ENCODE measurements at places on chromosomes 7 and 10.

- DNase-seq: no peak
These were observed 44.6 kb downstream of the RASGEF1A start for GRCh38 chr10:43222210-43222720.

DNA sequence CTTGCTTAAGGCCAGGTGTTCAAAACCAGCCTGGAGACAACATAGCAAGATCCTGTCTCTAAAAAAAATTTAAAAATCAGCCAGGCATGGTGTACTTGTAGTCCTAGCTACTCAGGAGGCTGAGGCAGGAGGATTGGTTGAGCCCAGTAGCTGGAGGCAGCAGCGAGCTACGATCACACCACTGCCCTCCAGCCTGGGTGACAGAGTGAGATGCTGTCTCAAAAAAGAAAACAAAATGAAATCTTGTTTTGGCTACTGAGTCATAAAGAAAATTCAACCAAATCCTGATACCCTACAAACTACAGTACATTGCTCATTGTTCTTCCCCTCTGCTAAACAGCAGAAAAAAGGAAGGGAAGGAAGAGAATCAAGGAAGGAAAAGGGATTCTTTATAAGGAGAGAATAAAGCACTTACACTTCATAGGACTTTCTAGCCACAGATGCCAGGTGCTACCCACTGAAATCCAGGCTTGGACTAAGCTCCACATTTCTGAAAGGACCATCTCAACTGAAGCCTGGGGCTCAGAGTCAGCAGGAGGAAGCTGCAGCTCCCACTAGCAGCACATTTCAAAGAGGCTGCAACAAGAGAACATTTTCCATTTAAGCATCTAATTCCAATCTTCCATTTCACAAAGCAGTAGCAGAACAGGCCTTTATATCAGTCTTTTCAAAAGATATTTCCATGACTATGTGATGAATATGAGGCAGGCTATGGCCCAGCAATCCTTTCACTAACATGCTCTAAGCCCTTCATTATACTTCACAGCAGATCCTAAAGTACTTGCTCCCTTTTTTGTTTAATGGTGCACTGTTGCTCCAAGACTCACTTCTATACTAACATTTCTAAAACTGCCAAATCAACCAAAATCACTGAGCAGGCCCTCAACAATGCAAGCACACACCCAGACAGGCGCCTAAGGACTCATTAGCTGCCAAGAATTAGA lies 13.5 kb downstream of the TNPO3 start:
- no peak for DNase-seq

- no peak for DNase-seq
These were observed 81.4 kb upstream of the HABP2 start for GRCh38 chr10:113471241-113471996.

DNA sequence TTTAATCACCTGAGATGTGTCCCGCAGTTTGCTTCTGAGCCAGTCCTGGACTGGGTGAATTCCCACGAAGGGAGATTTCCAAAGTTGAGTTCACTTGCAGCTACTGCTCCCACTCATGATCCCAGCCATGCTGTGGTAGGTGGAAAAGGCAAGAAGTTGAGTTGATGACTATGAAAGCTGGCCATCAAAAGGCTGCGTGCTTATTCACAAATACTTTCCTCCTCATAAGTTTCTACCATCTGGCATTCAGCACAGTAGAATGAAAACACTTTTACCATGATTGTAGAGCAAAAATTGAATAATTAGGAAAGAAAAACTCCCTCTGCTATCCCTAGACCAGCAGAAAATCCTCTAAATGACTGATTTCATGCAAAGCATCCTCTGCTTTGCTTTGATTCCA lies 281.8 kb downstream of the INHBA start:
- DNase-seq: no peak

- DNase-seq: peak; percentile 47
These were observed 61.3 kb downstream of the SKIDA1 start for GRCh38 chr10:21464134-21464533.

DNA sequence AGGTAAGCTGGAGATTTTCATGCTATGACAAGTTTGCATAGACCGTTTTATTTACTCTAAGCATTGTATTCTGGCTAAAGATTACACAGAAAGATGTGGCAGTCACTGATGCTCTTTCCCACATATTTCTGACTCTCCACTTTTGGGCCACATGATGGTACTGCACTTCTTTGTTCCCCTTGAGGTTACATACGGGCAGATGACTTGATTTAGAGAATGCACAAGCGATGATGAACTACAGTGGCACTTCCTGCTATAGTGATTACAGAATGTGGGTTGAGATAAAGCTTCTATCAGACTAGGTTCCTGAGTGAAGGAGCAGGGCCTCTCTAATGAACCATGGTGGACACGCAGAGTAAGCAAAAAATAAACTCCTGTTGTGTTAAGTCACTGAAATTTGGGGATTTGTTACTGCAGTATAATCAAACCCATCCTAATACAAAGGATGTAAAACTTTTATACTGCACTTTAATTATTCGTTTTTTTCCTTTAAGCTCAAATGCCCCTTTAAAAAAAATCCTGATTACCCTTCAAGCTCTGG lies 177.9 kb downstream of the TAX1BP1 start:
- DNase-seq: peak; percentile 69

DNA sequence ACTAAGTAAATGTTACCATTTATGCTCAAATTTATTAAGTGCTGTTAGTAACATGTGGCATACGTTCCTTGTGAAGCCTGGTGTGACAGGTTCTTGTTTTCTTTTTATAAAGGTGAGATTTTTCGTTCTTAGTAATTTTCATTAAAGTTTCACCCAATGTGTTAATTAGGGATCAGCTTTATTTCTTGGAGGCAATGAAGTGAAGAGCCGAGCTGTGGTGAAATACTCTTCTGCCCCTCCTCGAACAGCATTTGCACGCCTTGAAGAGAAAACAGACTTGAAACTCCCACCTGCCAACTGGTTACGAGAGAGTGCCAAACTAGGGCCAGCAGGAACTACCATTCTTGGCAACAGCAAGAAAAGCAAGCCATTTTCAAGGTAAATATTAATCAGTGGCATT lies 1.5 kb downstream of the EDRF1 start:
- no peak for DNase-seq

- no peak for DNase-seq
These were observed 6.6 kb downstream of the SFRP5 start for GRCh38 chr10:97765201-97765600.

- DNase-seq: no peak
These were observed 62.6 kb downstream of the LOXL4 start for GRCh38 chr10:98205351-98205750.

- no peak for DNase-seq
These were observed 99.0 kb downstream of the GNAT3 start for GRCh38 chr7:80412842-80413241.

GRCh38 chr7:120813546-120814252 lies 44.2 kb downstream of the TSPAN12 start:
- DNase-seq: no peak

GRCh38 chr10:132826524-132827422 lies 40.8 kb upstream of the NKX6-2 start:
- no peak for DNase-seq

DNA sequence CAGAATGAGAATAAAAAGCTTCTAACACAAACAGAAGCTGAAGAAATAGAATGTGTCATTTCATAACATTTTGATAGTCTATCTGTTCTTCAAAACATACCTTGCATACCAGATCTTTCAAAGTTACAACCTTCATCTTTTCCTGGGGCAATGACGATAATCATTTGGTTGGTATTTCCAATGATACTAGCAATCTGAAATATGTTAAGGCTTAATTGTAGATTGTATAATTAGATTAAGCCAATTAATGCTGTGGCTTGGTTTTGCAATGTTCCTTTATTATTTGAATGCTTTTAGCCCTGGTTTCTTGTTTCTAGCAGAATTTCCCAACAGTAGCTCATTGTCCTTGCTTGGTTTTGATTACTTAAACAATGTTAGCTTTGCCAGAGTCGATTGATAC lies 84.6 kb downstream of the CABCOCO1 start:
- no peak for DNase-seq

- no peak for DNase-seq
These were observed 67.8 kb downstream of the RAMP3 start for GRCh38 chr7:45225311-45225947.

DNA sequence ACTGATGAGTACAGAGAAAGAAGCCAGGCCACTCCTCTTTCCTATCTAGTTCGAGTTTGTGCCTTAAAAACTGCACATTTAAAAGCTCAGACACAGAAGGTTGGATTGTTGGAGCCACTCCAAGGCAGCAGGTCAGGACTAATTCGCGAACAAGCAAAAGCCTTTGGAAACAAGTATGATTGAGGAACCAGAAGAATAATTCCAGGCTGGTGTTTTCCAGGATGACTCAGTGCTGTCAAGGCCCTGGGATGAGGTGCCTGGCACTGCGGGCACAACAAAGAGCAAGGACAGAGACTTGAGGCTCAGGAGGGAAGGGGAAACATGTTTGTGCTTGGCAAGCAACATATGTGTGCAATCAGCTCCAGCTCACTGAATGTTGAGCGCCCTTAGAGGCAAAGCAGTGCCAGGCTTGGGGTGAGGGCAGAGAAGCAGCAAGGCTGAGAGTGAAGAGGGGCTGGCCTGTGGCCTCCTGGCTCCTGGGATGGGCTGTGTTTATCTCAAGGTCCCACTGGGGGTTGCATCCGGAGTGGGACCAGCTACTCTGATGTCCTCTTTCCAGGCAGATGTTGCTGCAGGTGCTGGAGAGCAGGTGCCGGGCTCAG lies 44.1 kb downstream of the VSTM4 start:
- DNase-seq: peak; percentile 28

GRCh38 chr10:71667387-71667752 lies 52.2 kb downstream of the C10orf105 start:
- DNase-seq: no peak

DNA sequence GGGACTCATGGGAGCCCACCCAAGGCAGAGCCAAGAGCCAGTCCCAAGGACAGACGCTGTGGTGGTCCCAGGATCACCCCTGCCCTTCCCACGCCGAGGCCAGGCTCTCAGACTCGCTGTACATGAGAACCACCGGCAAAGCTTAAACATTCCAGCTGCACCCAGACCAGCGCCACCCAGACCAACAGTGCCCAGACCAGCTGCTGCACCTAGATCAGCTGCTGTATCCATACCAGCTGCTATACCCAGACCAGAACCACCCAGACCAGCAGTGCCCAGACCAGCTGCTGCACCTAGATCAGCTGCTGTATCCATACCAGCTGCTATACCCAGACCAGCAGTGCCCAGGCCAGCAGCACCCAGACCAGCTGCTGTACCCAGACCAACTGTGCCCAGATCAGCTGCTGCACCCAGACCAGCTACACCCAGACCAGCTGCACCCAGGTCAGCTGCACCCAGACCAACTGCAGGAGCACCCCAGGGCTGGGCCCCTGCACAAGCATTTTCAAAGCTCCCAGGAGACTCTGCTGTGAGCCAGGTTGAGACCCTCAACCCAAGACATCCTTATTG lies 47.9 kb upstream of the CNPY1 start:
- no peak for DNase-seq

- no peak for DNase-seq
These were observed 106.7 kb downstream of the LHPP start for GRCh38 chr10:124568339-124568738.

GRCh38 chr10:74223755-74224529 lies 72.9 kb downstream of the ADK start:
- peak; percentile 71 for DNase-seq

- DNase-seq: no peak
These were observed 53.3 kb downstream of the AKAP9 start for GRCh38 chr7:91993976-91994375.

GRCh38 chr10:99318475-99318874 lies 10.7 kb upstream of the CNNM1 start:
- DNase-seq: no peak

- DNase-seq: no peak
These were observed 22.3 kb upstream of the LRRN3 start for GRCh38 chr7:111068618-111069017.

- DNase-seq: no peak
These were observed 128.8 kb upstream of the SEM1 start for GRCh38 chr7:96838481-96838880.

DNA sequence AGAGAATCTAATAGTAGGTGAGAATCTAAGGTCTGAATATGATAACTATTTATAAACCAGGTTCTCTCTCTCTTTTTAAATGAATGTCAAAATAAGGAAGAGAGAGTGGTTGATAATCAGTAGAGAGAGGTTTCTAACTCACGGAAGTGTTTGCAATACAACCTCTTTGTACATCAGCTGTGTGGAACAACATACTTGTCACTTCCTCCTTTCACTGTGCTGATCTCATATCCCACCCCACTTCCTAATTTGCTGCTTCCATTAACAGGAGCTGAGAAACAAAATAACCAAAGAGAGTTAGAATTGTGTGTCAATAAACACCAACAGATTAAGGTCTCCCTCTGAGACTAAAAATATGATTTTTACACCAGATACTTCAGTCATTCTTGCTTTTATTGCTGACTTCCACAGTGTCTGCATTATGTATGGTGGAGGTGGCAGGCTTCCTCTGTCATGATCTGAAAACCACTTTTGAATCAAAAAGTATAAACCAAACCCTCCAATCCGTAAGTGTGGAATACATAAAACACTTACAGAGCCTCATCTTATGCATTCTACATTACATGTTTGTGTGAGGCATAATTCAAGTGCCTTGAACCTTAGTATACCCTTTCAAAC lies 25.0 kb downstream of the CACUL1 start:
- DNase-seq: no peak

- peak; percentile 46 for DNase-seq
These were observed at the start of gene AGMO for GRCh38 chr7:15561835-15562234. TSS of gene AGMO (minus strand) at chr7:15562015.

- no peak for DNase-seq
These were observed 35.4 kb downstream of the PRR15 start for GRCh38 chr7:29599026-29599425.

GRCh38 chr10:929960-930624 lies 1.4 kb downstream of the LARP4B start:
- no peak for DNase-seq

DNA sequence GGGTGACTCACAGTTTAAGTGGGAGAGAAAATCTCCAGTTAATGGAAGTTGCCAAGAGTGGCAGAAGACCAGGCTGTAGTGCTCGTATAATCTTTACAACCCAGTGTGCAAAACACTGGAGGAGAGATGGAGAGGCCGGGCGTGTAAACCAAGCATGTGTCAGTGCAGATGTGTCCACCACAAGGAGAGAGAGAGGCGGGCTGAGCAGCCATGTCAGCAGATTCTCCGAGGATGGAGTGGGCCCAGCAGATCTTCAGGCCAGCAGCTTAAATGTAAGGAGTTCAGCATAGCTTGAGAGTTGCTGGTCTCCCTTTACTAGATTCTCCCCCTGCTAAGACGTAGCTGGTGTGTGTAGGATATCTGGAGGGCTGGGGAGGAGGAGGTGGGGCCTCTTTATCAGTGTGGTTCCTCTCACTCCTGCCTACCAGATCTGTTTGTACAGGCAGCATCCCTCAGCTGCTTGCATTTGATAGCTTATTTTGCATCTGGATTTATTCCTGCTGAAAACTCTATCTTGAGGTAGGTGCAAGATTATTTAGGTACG lies 13.7 kb downstream of the BPGM start:
- no peak for DNase-seq

DNA sequence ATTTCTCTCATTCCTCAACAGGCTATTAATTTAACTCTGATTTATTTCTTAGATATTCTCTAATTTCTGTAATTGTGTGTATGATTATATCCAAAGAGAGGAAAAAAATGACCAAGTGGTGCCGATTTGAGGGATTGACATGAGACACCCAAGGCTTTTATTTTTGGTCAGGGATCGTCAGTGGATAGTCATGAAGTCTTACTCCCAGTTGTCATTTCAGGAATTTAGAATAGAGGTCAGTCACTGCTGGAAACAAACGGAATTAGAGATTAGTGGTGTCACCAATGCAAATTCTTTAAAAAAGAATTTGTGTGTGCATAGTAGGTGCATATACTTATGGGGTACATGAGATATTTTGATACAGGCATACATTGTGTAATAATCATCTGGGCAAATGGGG lies 26.8 kb upstream of the AGR3 start:
- DNase-seq: no peak

All from RPMI7951 (cell line).